ENCODE measurements at places on chromosomes 1 and 21. TPM values are rescaled to one million over a fixed set of nuclear protein-coding genes. Genes with fewer than 3 reads are reported as not detected.

DNA sequence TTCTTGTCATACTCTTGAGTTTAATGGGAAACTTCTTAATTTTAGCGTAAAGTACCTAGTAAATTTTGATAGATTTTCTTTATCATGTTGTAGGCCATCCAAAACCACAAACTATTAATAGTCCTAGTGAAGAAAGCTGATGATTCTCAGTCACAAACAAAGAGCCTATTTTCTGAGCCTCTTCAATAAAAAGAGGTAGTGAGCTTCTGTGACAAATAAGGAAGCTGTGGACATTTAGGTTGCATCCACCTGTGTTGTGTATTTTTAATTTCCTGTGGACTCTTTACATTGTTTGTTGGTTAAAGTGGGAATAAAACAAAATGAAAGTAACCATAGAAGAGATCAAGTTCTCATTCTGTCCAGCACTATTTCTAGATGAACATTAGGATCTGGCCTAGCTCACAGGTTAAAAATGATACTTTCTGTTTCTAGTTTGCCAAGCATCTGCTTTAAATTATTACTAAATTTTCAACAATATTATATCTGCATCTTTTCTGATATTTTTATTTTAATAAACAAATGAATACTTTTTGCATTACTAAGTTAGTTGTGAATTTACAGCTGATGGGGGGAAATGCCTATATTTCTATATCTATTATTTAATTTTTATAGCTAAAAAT is 702.2 kb upstream of the ADGRL4 start:
- no peaks in the 10 kb centered on the region for H3K27me3 ChIP-seq
- no peaks in the 10 kb centered on the region for H3K4me1 ChIP-seq
- no peak overlapping the region for H3K27ac ChIP-seq
- no peaks in the 10 kb centered on the region for H3K36me3 ChIP-seq
- H3K4me3 ChIP-seq: no peak overlapping the region

DNA sequence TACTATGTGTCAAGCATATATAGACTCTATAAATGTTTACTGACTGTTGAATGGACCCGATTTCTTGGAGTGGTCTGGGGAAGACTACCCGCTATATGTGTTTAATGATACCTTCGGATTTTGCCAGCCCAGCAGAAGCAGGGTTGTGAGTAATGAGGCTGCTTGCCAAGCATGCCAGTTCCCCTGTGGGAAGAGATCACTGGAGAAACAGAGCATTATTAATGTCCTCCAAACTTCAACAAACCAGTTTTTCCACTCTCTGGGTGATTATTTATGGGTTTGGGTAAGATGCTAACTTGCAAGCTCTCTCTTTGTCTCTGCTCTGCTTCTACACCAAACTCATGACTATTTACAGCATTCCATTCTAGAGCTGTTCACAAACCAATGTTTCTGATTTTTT is 25.1 kb upstream of the PHGDH start:
- H3K4me3 ChIP-seq: no peak overlapping the region
- H3K27ac ChIP-seq: no peak overlapping the region
- DNase-seq: no peak
- H3K4me1 ChIP-seq: no peaks in the 10 kb centered on the region
- H3K36me3 ChIP-seq: no peaks in the 10 kb centered on the region

DNA sequence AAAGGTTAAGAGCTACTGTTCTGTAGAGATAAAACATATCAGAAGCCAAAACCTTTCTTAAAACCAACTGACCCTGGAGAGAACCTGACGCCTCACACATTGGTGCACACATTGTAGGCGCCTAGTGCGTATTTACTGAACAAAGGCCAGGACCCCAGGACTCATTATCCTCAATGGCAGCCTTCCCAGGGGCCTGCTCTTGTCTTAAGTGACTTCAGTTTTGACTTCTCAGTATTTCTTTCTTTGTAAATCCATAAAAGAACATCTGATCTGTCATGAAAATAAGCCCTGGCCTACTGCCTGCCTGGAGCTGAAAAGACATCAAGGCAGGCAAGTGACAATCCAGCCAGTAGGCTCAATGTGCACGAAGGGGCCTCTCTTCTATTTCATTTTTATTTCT is 27.6 kb downstream of the ABCA4 start:
- no peak overlapping the region for H3K4me3 ChIP-seq
- H3K27ac ChIP-seq: peak overlapping the region; percentile 74
- no peaks in the 10 kb centered on the region for H3K36me3 ChIP-seq
- no peaks in the 10 kb centered on the region for H3K27me3 ChIP-seq

DNA sequence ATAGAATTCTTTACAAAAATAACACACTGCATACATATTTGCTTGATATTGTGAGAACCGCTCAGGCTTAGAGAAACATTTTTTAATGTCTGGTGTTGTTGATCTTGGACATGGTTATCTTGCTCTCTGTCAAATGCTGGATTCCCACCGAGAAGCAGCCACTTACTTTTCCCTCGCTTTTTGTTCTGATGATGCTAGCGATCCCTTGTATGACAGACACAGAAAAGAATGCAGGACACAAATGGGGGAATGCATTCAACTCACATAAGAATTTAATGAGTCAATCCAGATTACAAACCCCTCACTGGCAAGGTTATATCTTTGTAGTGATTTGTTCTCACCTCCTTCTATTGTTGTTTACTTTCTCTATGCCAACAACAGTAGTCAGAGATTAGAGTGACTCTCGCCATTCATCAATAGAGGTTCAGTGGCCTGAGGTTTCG is 76.8 kb upstream of the AKT3 start:
- H3K4me3 ChIP-seq: no peak overlapping the region
- H3K36me3 ChIP-seq: no peaks in the 10 kb centered on the region
- no peaks in the 10 kb centered on the region for H3K27me3 ChIP-seq
- no peak overlapping the region for H3K27ac ChIP-seq
- H3K4me1 ChIP-seq: no peaks in the 10 kb centered on the region

- H3K27me3 ChIP-seq: no peaks in the 10 kb centered on the region
- no peaks in the 10 kb centered on the region for H3K36me3 ChIP-seq
- H3K4me3 ChIP-seq: no peak overlapping the region
- H3K4me1 ChIP-seq: peaks cover 53% of the 10 kb centered on the region
Observed at GRCh38 chr1:23525558-23526250, 5.3 kb downstream of the E2F2 start.

GRCh38 chr1:24910751-24911650 is 19.1 kb downstream of the RUNX3 start:
- no peak overlapping the region for H3K4me3 ChIP-seq
- peak; percentile 63 for DNase-seq
- H3K27me3 ChIP-seq: no peaks in the 10 kb centered on the region
- no peaks in the 10 kb centered on the region for H3K36me3 ChIP-seq
- no peaks in the 10 kb centered on the region for H3K4me1 ChIP-seq
- H3K27ac ChIP-seq: peak overlapping the region; percentile 77

DNA sequence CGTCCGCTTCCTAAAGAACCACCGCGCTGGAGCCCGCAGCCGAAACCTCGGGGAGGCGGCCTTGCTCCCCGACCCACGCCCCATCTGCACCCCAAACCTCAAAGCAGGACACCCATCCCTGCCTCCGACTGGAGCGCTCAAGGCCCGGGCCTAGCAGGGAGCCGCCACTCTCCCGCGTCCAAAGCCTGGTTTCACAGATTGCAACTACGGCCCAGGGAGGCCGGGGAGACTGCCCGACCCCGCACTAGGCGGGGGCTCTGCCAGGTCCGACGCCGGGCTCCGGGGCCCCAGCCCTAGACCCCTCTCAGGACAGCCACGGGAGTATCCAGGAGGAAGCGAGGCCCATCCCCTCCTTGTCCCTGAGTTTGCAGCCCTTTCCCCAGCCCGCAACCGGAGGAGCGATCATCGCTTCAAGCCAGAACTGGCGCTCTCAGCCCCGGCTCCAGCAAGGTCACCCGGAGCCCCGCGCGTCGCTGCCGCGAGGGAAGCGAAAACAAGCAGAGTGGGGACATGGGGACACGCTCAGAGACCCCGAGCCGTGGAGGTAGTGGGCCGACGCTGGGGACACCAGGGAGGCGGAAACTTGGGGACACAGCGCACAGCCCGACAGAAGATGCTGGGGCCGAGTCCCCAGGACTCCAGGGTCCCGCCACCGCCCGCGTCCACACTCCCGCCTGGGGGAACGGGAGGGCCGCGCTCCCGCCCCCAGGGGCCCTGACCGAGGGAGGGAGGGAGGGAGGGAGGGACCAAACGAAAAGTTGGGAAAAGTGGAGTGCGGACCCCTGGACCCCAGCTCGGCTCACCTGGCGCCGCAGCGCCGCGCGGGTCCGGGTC is 433 bp downstream of the TMEM200B start:
- H3K4me1 ChIP-seq: peaks cover 39% of the 10 kb centered on the region
- no peaks in the 10 kb centered on the region for H3K36me3 ChIP-seq
- peak overlapping the region; percentile 74 for H3K4me3 ChIP-seq
- H3K27me3 ChIP-seq: peaks cover 42% of the 10 kb centered on the region
- H3K27ac ChIP-seq: peak overlapping the region; percentile 93
- no peak for DNase-seq

DNA sequence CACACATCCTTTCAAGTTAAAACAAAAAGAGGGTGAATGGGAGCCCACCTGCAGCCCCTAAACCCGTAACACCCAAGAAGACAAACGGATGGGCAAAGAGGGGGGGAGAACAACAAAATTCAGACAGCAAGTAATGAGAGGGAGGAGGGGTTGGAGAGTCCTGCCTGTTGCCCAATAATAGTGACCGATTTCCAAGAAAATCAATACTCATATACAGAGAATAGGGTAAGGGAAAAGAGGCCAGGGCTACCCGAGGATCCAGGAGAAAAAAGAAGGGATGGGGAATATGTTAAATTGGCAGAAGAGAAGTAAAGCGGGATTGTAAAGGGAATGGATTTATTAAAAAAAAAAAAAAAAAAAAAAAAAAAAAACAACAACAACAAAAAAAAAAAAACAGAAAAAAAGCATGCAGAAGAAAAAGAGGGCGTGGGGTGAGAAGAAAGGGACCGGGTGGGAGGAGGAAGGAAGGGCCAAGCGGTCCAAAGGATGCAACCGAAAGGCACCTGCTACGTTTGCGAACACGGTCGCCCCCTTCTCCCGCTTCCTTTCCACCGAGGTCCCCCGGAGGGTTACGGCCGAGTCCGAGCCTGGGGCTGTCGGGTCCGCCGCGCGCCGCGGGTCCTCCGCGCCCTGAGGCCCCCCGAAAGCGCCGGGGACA is 930 bp downstream of the SLC30A10 start:
- H3K36me3 ChIP-seq: no peaks in the 10 kb centered on the region
- peak overlapping the region; percentile 43 for H3K4me3 ChIP-seq
- H3K27ac ChIP-seq: no peak overlapping the region
- no peak for DNase-seq
- peaks cover 10% of the 10 kb centered on the region for H3K4me1 ChIP-seq

DNA sequence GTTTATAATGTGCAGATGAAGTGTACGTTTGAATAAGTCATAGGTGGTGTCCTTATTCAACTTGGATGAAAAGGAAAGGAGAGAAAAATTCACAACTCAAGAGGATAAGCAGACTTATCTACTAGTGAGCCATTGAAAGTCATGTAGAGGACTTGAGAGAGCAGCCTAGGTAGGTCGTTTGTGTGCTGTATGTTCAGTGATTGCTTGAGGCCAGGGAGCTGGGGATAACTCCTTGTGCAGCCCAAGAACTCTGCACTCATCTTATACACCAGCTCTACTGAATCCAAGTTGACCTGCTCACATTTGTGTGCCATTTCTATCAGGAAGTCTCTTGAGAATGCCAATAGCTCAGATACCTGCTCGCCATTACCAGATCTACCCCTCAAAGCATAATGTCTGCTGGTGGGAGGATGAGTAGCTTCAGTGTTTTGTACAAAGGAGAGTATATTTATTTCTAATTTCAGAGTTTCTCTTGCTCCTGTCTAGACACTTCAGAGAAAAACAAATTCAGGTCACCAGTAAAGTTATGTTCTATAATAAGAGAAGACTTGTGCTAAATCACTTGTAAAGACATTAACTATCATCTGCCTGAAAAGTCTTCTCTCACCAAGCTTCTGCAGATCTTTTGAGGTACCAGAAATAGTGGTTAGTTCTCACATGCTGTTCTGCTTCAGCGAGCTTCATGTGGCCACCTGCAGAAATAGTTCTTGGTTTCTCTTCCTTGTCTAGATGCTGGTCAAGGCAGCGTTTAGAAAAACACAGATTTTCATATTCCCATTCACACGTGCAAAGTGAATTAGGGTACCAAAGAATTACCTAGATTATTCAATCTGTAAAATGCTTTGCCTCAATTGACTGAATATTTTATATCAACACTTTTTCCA is 10.8 kb downstream of the S1PR1 start:
- peaks cover 3% of the 10 kb centered on the region for H3K4me1 ChIP-seq
- H3K27ac ChIP-seq: no peak overlapping the region
- H3K27me3 ChIP-seq: no peaks in the 10 kb centered on the region
- no peaks in the 10 kb centered on the region for H3K36me3 ChIP-seq
- DNase-seq: no peak

GRCh38 chr1:166947398-166948043 is 27.8 kb downstream of the ILDR2 start:
- H3K4me3 ChIP-seq: peak overlapping the region; percentile 28
- H3K27me3 ChIP-seq: peaks cover 6% of the 10 kb centered on the region
- H3K4me1 ChIP-seq: peaks cover 4% of the 10 kb centered on the region
- H3K27ac ChIP-seq: no peak overlapping the region
- peak; percentile 85 for DNase-seq

GRCh38 chr1:243706563-243706962 is 143.5 kb downstream of the AKT3 start:
- no peaks in the 10 kb centered on the region for H3K36me3 ChIP-seq
- no peak overlapping the region for H3K4me3 ChIP-seq
- H3K27ac ChIP-seq: no peak overlapping the region
- H3K4me1 ChIP-seq: no peaks in the 10 kb centered on the region

DNA sequence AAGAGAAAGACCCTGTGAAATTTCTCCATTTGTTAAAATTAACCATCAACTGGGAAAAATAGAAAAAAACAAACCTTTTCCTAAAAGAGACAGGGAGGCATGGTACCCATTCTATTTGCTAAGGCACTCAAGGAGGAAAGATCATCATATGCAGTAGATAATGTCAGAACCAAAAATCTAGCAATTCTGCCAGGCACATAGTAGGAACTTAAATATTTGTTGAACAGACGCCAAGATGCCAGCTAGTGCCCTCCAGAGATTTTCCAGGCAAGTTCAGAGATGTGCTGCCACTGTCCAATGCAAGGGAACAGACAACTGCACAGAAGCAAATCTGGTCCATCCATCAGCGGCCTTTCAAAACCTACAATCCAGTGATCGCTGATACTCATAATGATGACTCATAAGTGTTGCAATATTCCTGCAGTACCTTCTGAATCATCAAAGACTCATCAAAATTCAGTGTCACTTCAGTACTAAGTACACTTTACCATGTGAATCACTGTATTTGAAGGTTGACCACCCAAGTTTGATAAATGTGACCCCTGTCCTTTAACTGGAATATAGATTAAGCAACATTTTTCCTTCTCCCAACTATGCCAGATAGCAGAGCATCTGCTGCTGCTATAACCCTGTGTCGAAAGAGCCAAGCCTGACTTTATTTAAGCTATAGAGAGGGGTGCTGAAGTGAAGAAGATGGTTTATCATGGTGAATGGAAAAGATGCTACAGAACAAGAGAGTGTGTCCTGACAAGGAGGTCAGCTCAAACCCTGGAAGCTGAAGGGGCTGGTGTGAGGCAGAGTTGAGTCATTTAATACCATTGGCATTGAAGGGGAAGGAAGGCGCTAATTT is 99.1 kb downstream of the MT1HL1 start:
- no peak for DNase-seq
- no peak overlapping the region for H3K4me3 ChIP-seq
- H3K27ac ChIP-seq: no peak overlapping the region
- no peaks in the 10 kb centered on the region for H3K36me3 ChIP-seq
- H3K4me1 ChIP-seq: no peaks in the 10 kb centered on the region
- no peaks in the 10 kb centered on the region for H3K27me3 ChIP-seq

GRCh38 chr21:43305336-43305665 is 121.6 kb downstream of the SIK1 start:
- H3K27me3 ChIP-seq: no peaks in the 10 kb centered on the region
- no peaks in the 10 kb centered on the region for H3K36me3 ChIP-seq
- H3K4me1 ChIP-seq: peaks cover 4% of the 10 kb centered on the region
- H3K4me3 ChIP-seq: no peak overlapping the region

CYP4X1 gene
- 23.0 TPM for total RNA-seq

DTL gene
- 5.9 TPM for total RNA-seq

ZNF593OS gene
- total RNA-seq: not detected

TACSTD2 gene
- total RNA-seq: 117 TPM

TRIM58 gene
- total RNA-seq: 2.1 TPM

Measured in upper lobe of left lung (tissue), 6 donors.